Stimulated activated effector memory CD8-positive, alpha-beta T cell treated with anti-CD3 and anti-CD28 coated beads, Interleukin-12 subunit alpha, Interleukin-12 subunit beta, amount 100 ng/mL, for 72 hours (primary cell): ENCODE measurements at places on chromosomes 7 and 10.

GRCh38 chr10:111556666-111557065 lies 479.8 kb downstream of the ADRA2A start:
- DNase-seq = no peak

- no peak for DNase-seq
Measured at GRCh38 chr10:126117196-126117595, 220.8 kb downstream of the FANK1 start.

- DNase-seq = no peak
Measured at GRCh38 chr10:124820121-124820520, 18.5 kb downstream of the ABRAXAS2 start.

DNA sequence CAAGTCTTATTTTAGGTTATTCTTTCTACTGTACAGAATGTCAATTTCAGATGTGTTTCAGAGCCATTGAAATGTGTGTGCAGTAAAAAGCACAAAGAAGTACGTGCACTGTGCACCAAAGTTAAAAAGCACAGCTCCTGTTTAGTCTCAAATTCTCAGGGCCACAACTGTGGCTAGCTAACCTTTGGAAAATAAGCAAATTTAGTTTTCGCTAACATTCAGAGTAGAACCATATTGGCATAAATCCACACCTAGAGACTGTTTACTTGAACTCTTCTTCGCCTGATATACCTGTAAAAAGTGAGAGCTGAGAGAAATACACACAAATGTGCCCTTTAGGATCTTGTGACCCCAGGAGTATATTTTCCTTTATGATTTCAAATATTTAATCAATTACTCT lies 353.9 kb downstream of the TFEC start:
- DNase-seq = no peak

DNA sequence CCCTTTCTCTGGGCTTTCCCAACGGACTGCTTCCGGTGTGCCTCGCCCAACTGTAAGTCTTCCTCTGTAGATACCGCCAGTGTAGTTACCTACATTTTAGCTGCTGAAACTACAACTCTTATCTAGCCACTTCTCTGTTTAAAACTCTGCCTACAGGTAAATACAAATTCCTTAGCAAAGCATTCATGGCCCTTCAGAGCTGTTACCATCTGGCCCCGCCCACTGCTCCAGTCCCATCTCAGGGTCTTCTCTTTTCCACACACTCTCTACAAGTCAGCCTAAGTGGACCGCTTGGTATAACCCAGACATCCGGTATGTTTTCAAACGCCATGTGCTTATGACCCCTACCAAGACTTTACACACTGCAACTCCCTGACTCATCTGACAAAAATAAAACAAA lies 41.0 kb upstream of the LAMB4 start:
- no peak for DNase-seq

GRCh38 chr10:130179640-130180039 lies 43.4 kb downstream of the GLRX3 start:
- DNase-seq = no peak

DNA sequence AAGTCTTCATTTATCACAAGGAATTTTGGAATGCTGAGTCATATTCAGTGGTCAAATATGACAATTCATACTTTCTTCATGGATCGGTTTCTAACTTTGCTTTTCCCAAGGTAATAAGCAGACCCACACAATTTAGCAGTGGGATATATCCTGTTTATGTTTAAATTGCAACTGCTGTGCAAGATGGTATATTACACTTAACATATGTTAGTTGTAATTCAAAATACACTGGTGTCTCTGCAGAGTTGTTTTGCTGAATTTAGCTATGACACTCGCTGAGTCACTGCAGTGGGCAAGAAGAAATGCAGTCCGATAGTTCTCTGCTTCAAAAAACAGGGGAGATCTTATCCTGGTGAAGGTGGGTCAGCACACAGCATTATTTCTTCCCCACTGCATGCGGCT lies 194.8 kb upstream of the PTN start:
- no peak for DNase-seq

GRCh38 chr10:119742947-119743648 lies 17.2 kb downstream of the INPP5F start:
- DNase-seq = no peak

DNA sequence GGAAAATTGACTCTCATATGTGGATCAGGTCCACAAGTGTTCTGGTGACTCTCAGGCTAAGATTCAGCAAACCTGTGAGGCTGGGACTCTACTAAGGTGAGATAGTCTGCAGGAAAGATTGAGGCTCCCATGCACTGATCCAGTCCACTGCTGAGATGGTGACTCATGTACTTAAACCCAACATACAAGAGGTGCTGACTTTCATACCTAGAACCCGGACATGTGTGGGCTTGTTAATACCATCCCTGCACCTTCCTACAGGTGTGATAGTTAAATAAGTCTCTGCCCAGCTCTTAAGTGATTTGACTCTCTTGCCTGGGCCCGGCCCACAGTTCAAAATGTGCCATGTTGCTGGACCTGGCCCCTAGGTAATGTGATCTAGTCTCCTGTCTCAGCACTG lies 27.1 kb upstream of the ZNF107 start:
- DNase-seq = no peak

- no peak for DNase-seq
Measured at GRCh38 chr7:55179931-55180682, 161.3 kb downstream of the EGFR start.

DNA sequence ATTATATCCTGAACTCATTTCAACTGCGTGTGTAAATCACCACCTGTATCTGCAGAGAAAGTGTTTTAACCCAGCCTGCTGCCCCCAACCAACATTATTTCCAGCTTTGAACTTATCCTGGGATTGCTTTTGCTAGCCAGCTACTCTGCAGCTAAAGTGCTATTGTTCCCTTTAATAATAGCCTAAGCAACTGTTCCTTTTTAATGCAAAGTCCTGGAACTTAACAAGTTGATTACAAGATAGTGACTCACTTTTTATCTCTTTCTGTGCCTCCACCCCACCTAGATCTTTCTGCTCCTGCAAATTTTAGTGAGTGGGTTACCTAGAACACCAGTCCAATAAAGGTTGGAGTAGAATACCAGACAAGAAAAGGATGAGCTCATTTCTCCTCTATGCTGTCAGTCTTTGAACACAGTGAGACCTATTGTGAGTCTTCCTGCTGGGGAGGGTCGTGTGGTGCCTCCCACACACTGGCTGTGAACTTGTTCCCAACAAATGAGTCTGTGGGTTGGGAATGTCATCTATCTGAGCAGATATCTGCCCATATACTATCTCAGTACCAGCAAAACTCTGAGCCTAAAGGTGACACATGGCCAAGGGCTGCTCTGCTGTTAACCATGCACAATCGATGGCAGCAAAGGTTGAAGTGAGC lies 137.7 kb downstream of the FAM204A start:
- DNase-seq = no peak

DNA sequence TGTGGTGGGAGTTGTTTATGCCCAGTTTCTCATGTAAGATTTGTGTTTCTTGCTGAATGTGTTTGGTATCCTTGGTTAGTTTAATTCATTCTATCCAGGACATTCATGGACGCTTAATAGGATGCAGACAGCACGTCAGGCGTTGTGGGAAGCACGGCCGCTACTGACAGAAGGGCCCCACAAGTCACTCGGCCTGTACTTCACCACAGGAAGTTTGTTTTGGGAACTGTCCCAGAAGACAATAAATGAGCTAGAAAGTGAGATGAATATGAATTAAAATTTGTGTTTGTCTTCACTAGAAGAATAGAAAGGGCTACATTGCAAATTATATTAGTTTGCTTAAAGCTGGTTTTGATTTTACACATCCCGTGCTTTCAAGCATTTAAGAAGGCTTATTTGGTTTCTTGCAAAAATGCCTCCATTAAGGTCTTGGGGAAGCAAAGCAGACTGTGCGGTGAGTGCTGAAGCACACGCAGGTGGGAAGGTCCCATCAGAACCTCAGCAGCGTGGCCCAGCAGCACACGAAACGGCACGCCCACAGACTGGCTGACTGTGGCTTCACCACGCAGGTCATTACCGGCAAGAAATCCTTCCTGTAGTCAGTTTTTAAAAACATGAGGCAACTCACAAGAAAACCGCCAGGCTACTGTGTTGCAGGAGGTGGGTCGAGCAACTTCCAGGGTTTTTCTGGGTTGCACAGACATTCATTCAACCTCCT lies 74.1 kb downstream of the VIPR2 start:
- peak; percentile 28 for DNase-seq

GRCh38 chr7:70657571-70657970 lies 474.4 kb upstream of the GALNT17 start:
- no peak for DNase-seq

GRCh38 chr7:2460641-2461040 lies 15.6 kb downstream of the GRIFIN start:
- no peak for DNase-seq

GRCh38 chr7:135857519-135858274 lies 109.1 kb upstream of the FAM180A start:
- no peak for DNase-seq

GRCh38 chr10:100586959-100587358 lies 51.2 kb downstream of the HIF1AN start:
- peak; percentile 18 for DNase-seq

DNA sequence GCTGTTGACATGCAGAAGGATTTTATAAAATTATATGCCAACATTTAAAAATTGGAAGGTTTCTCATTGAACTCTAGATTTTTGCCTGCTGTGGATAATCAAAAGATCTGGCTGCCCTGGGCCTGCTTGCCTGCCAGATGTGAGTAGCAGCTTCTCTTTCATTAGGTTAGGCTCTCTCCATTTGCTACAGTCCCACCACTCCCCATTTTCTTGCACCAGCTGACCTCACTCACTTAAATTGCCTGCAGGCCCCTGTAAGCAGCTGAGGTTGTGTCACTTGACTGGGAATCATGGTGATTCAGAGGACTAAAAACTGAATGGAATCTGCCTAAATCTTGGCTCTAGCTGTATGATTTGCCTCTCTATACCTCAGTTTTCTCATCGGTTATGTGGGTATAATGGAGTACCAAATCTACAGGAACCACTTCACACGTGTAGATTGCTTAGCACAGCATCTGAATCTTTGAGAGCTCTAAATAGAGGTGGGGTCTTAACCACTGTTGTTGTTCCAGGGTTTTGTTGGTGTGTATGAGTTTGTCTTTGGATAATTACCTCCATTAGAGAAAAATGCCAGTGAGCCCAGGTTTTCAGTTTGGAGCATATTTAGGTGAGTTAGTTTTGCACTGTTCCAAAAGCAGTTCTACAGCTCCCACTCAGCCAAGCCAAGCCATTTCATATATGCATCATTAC lies 18.6 kb upstream of the RAPGEF5 start:
- DNase-seq = no peak

- DNase-seq = no peak
Measured at GRCh38 chr10:101812606-101813005, 5.6 kb downstream of the OGA start.

- DNase-seq = no peak
Measured at GRCh38 chr7:3991731-3992231, 690.3 kb upstream of the FOXK1 start.

DNA sequence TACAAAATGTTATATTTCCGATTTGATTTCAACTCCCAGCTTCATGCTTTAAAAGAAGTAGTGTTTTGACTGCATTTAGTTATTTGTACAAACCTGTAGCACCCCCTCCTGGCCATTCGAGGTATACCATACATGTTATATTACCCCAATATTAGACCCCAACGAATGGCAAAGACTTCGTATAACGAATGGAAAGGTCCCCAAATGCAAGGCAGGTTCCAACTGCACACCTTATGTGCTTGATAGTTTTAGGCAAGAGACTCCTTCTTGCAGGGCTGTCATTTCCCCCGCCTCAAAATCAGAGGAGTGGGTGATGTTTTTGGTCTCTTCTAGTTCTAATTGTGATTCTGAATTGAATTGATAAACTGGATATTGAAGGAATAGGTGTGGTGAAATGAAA lies 101.1 kb upstream of the TARP start:
- peak; percentile 48 for DNase-seq

DNA sequence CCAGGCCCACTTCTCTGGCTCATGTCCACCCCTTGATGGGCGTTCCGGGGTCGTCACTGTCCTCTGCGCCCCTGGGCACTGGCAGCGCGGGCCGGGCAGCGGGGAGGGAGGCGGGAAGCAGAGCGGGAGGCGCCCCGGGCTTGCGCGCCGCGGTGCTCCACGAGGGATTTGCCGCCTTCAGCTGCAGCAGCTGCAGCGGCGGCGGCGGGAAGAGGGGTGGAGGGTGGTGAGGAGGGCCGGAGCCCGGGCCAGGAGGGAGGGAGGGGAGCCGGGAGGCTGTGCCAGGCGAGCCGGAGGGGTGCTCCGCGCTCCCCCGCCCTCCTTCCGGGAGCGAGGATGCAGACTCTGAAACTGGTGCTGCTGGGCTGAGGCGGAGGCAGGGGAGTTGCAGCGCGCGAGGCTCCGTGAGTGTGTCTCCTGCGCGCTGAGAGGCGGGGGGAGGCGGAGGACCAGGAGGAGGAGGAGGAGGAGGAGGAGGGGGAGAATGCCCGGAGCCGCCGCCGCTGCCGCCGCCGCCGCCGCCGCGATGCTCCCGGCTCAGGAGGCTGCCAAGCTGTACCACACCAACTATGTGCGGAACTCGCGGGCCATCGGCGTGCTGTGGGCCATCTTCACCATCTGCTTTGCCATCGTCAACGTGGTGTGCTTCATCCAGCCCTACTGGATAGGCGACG lies at the start of gene LHFPL3:
Gene LHFPL3 (plus strand): TSS at position 308 of the 674 bp plus-strand sequence.
- no peak for DNase-seq

DNA sequence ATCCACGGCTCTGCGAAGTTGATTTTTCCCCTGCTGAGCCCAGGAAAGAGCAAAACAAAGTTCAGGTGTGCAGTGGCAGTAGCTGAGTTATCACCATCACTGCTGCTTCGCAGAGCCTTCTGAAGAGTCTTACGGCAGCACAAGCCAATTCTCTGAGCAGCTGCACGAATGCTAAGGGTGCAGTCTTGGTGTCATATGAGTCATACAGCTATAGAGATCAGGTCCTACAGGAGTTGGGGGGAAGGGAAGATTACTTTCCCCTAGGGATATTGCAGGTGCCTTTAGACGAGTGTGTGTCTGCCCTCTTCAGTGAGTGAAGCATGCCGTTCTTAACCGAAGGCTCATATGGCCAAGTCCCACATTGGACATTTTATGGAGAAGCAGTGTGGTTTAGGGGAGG lies 227.8 kb downstream of the CELF2 start:
- no peak for DNase-seq

GRCh38 chr7:40822861-40823260 lies 688.1 kb downstream of the SUGCT start:
- no peak for DNase-seq

- DNase-seq = no peak
Measured at GRCh38 chr7:142112086-142112485, 568 bp downstream of the MGAM2 start.

DNA sequence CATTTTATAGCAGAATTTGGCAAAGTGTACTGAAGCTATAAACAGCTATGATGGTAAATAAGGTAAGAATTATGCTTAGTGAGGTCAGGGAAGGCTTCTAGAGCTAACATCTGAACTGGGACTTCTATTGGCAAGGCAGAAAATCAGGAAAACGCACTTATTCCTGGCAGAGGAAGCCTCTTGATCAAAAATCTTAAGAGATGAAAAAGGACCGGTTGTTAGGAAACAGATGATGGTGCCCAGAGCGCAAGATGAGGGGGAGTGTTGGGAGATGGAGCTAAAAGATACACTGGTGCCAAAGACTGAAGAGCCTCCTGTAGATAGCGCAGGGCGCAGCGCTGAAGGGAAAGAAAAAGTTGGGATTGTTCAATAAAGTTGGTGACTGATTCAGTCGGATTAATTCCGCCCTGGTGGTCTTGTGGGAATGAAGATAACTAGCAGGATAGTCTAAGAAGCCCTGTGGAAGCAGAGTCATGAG lies 550 bp upstream of the CALU start:
- DNase-seq = no peak
